ENCODE measurements at places on chromosomes 1 and 21.

DNA sequence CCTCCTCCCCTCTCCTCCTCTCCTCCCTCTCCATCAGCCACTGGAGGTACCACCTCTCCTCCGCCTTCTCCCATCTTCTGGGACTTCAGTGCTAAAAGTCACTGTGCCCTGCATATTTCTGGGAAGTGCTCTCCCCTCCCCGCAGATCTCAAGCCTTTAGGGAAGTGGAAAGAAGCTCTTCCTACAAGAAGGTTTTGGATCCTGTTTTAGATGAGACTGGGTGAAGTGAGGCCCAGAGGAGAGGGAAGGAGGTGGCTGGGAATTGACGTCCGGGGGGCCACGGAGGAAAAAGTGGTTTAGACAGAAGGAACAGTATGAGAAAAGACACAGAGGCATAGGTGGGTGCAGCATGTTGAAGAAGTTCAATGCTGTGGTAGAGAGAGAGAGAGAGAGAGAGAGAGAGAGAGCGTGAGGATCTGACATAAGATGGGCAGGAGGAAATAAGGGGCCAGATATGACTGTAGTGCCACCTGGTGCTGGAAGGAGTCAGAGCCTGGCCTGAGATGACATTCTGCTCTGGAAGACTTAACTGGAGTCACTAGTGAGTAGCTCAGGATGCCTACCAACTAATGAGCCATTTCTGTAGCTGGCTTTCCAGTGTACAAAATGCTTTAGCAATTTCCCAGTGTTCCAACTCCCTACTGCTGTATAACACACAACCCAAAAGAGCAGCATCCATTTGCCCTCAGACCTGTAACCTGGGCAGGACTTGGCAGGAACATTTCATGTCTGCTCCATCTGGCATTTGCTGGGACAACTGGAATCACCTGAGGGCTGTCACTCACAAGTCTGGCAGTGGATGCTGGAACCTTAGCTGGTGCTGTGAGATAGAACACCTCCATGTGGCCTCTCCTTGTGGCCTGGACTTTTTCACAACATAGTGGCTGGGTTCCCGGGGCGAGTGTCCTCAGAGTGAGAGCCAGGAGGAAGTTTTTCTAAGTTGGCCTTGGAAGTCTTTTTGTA, 16.6 kb upstream of the ZSCAN20 start:
- peak; percentile 57 for DNase-seq

GRCh38 chr1:151782741-151783140, 7.6 kb downstream of the TDRKH start:
- DNase-seq, result no peak

DNA sequence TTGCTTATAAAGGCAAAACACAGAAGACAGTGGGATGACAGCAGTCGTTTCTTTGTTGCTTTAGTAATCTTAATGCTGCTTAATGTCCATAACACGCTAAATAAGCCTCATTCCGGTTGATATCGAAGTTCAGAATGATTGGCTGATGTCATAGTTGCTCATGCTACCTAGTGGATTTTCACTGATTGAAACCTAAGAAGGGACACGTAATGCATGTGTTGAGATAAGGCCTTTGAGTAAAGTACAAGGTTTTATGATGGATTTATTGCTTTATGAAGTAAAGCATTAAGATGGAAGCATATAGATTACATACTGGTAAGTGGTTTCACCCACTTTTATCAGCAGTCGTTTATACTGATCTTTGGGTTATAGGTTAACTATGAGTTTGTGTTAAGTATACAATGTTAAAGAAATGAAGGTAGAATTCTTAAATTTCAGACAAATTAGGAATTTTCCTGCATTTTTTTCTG, 25.1 kb downstream of the IARS2 start:
- DNase-seq, result no peak

DNA sequence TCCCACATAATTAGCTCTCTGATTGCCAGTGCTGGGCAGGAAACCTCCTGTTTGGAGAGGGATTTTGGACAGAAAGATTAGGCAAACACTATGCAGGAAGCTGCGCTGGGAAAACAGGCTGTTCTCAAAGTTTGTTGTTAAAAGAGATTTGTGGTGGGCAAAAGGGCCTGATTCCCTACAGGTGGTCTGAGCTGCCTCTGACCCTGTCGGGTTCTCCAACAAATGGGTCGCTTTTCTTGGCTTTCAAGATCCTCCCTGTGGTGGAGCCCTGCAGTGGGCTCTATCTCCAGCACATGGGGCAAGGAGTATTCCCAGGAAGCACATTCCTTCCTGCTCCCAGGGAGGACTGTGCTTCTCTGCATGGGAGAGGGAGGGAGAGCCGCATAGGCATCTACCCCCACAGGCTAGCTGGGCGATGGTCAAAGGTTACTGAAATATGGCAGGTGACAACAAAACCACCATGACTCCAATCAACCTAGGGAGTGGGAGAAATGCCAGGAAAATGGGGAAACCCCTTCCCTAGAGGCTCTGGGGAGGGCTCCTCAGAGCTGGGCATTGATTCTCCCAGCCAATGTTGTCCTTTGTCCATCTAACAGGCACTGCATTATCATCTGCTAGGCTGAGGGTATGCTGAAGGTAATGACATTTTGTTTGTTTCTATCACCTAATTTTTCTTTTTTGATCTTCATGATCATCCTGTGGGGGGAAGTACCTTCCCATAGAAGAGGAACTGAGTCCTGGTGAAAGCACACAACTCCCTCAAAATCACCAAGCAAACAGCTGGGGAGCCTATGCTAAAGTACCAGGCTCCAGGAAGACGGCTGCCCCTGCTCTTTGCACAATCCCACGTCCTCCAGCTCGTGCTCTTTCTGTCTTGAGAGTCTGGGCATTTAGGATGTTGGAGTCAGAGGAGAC, 85.3 kb downstream of the PLXNA2 start:
- no peak for DNase-seq

GRCh38 chr1:236465959-236466303, 57.9 kb upstream of the LGALS8 start:
- no peak for DNase-seq

DNA sequence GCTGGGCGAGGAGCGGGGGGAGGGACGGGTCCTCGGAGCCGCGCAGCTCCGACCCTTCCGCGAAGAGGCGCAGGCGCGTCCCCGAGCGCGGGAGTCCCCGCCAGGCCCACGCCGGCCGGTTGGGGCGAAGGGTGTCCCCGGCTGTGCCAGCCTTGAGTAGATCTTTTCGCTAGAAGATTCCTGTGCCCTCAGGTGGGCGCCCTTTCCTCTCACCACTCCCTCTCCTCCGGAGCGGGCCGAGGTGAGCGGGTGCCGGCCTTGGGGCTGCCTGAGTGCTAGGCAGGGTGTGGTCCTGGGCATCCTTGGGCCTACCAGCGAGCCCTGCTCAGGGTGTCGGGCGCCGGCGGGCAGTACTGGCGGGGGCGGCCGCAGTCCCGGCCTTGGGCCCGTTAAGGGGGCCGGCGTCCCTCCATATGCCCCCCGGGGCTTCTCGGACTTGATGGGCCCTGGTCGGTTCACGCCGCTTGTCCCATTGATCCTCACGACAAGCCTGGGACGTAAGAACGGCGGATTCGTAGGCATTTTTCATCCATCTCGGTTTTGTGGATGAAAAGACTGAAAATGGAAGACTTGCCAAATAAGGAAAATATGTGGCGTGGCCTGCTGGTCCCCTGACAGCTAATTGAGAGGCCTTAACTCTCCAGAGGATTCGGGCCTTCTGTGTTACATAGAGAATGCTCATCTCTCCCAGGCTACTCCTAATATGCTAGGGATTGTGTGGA, 712 bp downstream of the DEGS1 start:
- peak; percentile 20 for DNase-seq

DNA sequence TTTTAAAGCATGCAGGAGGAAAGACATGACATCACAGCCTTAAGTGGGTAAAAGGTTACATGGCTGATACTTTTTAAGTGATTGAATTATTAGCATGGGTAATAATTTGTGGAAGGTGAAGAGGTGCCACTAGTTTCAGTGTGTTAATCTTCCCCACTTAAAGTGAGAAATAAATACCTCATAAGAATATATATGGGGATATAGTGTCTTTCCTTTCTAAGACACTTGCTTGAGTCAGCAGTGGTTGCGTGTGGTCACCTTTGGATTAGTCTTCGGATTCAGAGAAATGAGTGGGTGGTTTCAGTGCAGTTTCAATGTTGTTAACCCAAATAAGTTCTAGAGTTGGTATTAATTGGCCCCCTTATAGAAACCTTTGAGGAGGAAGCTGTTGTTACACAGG, 94.1 kb downstream of the ADGRL2 start:
- no peak for DNase-seq

GRCh38 chr1:35557118-35557610, at the start of gene KIAA0319L:
TSS of gene KIAA0319L (minus strand) at chr1:35557403. CDS start at chr1:35554491, 2,912 bp downstream.
- DNase-seq, result peak; percentile 89

- no peak for DNase-seq
Measured at GRCh38 chr21:24671901-24672300, 935.4 kb downstream of the MRPL39 start.

GRCh38 chr1:160258177-160258798, 4.1 kb downstream of the DCAF8 start:
- DNase-seq, result no peak

DNA sequence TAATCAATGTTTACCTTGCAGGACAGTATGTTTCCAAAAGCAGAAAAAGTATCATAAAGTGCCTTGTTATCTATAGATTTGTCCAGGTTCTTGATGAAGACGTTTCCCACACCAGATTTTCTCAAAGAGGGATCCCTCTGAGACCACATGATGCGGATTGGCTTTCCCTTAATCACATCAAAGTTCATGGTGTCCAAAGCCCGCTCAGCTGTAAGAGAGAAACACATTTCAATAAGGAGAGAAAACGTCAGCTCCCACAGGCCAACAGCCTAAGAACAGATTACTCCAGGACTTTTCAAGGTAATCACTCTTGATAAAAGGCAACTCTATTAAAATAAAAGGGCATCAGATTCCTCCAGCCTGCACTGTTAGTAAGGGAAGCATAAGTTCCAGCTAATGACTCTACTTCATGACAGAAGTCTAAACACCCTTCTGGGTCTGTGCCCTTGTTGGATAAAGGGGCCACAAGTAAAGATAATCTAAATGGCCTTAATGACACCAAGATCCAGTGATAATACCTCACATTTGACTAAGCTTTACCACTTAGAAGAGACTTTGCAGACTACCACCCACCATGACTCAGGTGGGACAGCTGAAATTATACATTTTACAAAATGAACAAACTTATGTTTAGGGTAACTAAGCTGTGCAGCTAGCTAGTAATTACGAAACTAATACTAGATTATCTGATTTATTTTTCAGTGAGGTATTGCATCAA, 4.1 kb downstream of the PABPC4 start:
- no peak for DNase-seq

DNA sequence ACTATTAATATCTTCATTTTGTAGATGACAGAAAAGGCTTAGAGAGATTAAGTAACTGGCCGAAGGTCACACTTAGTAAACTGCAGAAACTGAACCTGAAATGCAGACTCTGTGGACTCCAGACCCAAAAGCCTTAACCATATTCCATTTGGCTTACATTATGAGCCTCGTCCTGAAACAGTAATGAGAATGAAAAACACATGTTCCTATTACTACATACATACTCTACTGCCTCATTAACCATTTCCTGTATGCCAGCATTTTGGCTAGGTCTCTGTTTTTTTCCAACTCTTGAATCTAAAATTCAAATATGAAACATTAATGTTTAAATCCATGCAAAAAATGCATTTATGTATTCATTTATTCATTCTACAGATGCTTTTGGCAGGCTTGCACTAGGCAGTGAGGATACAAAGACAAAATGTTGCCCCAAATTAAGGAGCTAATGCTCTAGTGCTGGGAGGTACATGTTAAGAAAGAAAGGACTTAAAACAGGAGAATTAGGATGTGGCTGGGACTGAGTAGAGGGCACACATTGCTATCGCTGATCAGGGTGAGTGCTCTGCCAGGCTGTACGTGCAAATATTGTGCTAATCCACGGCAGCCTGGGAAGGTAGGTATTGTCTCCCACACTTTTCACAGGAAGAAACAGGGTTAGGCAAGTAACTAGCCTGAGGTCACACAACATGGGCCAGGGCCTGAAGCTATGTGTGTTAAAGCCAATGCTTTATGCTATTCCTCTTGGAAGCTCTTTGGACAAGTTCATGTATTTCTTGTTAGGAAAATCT, 14.0 kb downstream of the DEGS1 start:
- no peak for DNase-seq

DNA sequence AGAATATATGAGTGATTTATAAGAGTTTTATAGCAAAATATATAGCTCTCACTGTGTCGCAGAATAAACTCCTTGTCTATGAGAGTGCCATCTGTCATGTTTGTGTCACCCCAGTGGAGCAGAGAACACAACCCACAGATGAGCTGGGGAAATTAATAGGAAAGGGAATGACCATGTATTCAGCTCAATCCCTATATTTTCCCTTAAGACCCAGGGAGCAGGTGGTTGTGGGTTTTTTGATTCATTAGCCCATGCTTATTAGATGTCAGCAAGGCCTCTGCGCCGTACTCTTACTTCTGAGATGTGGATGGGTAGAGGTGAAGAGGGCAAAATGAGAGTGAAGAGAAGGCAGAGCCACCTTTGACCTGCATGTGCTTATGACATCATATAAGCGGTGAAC, 4.1 kb upstream of the GREM2 start:
- DNase-seq, result no peak

DNA sequence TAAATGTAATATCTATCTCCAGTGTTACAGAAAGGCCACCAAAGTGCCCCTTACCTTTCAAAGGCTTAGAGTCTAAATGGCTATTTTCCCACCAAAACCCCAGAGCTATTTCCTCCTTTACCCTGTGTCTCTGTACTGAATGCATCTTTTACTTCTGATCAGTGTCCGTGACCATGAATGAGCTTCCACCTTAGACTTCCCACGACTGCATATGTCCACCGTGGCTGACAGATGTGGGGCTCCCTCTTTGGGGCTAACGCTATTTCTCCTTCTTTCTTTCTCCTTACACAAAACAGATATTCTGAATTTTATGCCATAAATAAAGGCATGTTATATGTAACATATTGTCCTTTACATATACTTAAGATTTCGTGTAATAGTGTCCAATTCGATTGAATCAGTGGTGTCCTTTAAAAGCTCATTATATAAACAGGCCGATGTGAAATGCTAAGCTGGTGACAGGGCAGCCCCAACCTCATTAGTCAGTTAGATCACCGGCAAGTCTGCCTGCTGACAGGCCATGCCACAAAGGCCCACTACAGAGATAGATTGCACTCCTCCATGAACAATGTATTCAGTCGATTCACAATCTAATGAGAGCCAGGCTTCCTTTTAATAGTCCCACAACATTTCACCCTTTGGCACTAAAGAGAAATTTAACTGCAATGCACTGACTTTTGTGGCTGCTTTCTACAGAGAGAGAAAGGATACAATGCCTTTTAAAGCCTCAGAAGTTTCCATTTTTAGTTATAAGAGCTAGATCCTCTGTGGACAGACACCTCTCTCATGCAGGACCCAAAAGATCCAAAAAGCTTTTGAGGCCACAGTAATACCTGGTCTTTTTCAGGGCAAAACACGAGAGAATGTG, 297.9 kb downstream of the PCP4 start:
- no peak for DNase-seq

- no peak for DNase-seq
Measured at GRCh38 chr1:121595089-121595488, 410.3 kb downstream of the SRGAP2C start.

- DNase-seq, result no peak
Measured at GRCh38 chr1:50109647-50110075, 941 bp downstream of the ELAVL4 start.

All from DMS79 (cell line).